ENCODE measurements at places on chromosomes 4 and X.

DNA sequence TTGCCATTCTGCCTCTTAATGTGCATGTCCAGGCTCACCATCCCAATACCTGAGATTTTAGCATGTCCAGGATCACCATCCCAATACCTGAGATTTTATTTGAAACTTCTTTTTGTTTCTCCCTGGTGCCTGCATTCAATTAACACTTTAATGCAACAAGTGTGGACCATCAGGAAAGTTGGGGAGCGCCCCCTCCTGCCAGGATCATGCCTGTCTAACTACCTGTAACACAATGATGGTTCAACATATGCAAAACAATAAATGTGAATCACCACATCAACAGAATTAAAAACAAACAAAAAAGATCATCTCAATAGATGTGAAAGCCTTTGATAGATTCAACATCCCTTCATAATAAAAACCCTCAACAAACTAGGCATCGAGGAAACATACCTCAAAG, 1359.5 kb upstream of the DIAPH2 start:
- no peak for DNase-seq

- no peak for DNase-seq
Measured at GRCh38 chrX:155767051-155767875, 113.9 kb upstream of the VAMP7 start.

DNA sequence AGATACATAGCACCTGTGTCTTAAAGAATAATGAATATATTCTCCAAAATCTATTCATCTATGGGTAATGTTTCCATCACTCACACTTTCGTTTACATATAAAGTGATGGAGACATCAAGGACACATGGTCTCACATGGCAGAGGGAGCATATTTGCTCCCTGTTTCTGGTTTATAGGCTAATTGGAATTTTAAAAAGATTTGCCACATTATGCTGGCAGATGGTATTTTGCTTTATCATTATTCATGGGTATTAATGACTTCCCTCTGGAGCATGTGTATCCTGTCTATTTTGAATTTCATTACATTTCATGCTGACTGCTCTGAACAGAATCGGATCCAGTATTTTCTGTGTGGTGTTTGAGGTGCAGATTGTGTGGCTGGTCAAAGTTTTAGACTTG, 79.0 kb downstream of the PDGFRA start:
- no peak for DNase-seq

DNA sequence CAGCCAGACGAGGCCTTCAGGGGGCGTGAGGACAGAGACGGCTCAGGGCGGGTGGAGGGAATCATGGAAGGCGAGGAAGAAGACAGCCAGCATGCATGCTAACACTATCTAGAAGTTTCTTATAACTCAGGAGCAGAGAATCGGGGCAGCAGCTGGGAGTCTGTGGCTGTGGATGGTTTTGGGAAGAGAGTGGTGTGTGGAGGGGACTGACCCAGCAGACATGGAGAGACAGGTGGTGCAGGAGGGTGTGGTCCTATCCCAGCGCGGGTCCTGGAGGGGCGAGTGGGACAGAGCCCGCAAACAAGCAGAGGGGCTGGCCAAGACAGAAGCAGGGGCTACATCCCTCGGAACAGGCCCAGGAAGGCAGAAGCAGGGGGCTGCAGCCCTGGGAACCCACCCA, 192.1 kb downstream of the AFAP1 start:
- no peak for DNase-seq

GRCh38 chr4:7019367-7019766, 23.8 kb upstream of the TADA2B start:
- no peak for DNase-seq

GRCh38 chr4:47535567-47536147, 50.6 kb downstream of the ATP10D start:
- DNase-seq: no peak

DNA sequence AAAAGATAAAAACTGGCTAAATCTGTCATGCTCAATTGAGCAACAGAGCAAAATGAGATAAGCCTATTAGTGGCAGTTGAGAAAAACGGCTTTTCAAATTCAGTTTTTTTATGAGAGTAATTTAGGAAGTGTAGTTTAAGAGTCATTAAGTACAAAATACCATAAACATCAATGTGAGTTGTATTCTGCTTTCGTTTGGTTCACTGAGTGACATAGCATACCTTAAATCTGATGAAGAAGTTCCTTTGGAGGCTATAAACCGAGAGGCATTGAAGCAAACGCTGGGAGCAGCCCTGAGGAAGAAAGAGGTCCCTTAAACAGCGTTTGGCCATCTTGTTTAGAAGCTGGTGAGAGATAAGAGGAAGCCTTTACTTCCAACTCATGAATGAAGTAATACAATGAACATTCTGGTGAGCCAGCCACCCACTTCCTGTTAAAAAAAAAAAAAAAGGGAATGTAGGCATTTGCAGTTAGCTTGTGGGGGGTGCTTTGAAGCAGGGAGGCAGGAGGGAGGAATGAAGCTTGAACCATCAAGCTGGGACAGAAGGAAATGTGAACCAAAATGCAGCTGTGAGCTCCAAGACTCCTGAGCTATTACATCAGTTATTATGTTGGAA, 132.3 kb downstream of the ZNF330 start:
- no peak for DNase-seq

DNA sequence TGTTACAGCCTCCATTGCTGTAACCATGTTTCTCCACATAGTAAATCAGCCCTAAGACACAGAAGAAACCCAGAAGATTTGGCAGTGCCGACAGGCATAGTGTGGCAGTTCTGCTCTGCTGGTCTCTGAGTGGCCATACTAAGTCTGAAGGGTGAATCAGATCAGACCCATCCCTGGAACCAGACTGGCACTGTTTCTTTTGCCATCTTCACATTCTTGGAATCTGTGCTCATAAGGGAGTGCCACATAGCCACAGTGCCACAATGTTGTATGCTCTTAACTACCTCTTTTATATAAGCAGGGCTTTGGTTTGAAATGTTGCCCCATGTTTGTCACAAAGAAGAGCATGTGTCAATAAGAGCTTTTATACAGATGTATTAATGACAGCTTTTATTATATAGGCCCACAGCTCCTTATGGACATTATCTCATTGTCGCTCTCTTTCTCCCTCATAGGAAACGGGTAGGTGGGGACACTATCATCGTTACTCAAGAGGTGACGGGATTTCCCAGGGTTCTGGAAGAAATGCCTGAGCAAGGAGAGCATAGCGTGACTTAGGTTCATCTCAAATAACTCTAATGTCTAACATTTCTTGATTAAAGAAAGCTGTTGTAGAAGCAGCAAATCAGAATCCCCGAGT, 128.2 kb downstream of the CBR4 start:
- no peak for DNase-seq

DNA sequence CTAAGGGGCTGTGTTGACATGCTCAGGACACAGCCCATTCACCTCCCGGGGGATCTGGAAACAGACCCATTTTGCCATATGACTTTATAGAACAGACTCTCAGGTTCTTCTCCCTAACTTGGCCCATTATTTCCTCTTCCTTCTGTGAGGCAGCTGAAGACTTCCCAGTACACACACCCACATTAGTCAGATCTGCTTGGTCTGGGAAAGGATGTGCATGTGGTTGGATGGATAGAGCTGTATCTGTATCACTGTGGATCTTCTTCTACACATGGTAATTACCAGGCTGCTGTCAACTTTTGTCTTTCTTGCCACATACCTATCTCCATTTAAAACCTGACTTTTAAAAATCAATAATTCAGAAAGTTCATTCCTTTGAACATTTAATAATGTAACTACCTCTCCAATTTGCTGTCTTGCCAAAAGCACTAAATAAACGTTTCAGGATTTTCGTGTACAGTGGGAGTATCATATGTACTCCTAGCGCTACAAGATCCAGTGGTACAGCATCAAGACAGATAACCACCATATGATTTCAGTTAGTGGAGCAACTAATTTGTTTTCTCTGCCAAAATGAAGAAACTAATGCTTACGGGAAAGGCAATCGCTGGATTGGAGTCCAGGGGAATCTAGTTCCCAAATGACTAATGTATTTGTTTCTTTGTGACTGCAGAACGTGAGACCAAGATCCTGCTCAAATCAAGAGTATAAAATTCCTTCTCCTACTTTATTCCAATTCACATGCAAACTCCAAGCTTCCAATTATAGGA, 134.1 kb upstream of the MAP3K15 start:
- DNase-seq: no peak

DNA sequence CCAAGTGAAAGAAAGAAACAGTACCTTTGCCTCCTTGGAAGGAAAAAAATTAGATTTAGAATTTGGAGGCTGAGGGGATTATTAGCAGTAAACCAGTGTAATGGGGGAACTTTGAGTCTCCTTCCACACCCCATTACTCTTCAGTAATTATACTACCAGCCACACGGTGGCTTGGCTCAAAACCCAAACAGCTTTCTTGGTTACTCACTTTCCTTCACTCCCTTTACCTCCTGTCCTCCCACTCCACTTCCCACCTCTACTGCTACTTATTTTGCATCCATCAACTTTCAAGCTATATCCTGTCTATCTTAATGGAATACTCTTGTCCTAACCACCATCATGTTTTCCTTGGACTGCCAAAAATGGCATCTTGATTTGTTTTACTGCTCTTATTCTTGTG, 310.6 kb upstream of the AADAT start:
- no peak for DNase-seq

- no peak for DNase-seq
Measured at GRCh38 chr4:110020139-110020538, 107.5 kb downstream of the EGF start.

- no peak for DNase-seq
Measured at GRCh38 chr4:86523333-86523732, 70.8 kb upstream of the PTPN13 start.

- DNase-seq: no peak
Measured at GRCh38 chr4:186405957-186406356, 140.0 kb downstream of the F11 start.

DNA sequence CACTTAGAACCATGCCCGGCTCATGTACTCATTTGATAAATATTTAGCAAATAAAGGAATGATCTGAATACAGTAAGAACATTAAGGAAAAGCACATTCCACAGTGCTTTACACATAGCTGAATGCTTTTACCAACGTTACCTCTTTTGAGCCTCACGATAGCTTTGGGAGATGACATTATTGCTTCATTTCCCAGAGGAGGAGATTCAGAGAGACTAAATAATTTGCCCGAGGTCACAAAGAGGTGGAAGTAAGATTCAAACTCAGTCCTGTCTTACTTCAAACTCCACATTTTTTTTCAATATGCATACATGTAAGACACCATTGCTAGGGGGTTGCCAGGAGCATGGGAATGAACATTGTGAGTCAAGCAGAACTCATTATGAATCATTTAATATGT, 538.5 kb downstream of the BCOR start:
- DNase-seq: no peak

- no peak for DNase-seq
Measured at GRCh38 chr4:139256349-139256748, 23.7 kb downstream of the MGARP start.

DNA sequence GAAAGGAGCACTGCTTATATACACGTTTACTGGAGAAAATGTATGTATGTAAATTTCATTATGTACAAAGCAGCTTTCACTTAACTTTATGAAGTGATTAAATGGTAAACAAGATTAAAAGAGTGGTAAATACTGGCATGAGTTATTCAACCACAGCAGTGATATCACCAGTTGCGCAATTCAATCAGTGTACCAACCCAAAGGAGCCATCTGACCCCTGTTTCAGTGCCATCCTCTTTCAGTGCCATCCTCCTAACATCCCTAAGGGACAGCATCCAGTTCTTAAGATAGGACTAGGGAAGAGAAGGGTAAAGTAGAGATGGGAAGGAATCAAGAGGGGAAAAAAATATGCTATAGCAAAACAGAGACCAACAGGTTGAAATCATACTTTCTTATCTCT, 16.2 kb downstream of the HPF1 start:
- no peak for DNase-seq

- no peak for DNase-seq
Measured at GRCh38 chr4:102616636-102617035, 115.5 kb downstream of the NFKB1 start.

DNA sequence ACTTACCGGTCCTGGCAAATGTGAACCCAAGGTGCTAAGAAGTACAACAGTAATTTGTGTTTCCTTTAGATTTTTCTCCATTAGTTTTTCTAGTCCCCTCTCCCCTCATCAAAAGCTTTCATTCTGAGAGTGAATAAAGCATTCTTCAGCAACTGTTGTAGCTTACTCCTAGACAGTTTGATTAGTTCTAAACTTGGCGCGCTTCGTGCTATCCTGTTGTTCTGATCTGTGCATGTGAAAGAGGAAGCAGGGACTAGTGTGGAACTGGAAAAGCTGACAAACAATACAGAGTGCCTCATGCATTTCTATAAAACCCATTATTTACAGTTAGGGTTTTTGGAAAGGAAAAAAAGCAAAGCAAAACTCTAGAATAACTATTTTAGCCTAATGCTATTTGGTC, 556.9 kb upstream of the SLIT2 start:
- no peak for DNase-seq

DNA sequence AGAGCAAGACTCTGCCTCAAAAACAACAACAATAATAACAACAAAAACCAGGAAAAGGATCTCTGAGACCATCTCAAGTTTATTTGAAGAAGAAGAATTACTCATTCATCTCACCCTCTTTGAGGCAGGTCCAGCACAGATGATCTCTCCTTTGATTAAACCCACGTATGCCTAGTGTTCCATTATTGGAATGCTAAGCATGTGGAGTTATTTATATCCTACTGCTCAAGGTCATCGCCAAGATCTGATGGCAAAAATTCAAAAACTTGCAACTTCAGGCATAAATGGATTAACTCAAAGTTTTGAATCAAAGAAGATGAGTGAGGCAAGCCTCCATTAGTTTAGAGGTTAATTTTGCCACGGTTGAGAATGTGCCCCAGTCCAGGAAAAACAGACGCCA, 184.2 kb downstream of the DHRSX start:
- DNase-seq: no peak

DNA sequence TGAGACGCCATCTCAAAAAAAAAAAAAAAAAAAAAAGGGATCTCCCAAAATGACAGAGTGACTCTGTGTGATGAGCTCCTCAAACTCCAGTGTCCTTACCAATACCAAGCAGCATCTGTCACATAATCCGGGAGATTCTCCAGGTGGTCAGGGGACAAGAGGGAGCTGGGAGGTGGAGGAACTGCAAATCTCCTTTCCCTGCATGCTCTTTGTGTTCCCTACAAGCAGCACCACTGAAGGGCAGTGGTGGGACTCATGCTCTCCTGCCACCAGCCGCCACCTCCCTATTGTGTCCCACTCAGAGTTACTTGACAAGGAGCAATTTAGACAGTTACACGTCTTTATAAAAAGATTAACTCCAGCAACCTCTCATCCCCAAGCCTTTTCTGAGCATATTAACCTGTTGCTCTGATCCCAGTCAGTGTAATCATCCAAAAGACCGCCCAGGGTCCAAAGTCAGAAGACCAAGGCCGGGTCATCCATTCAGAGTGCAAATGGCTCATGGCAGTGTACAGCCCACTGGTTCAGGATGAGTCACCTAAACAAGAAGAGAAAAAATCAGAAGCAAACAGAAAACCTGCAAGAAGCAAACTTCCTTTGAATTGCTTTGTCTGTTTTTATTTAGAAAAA, 23.6 kb downstream of the MGST2 start:
- no peak for DNase-seq

Data from activated naive CD8-positive, alpha-beta T cell treated with anti-CD3 and anti-CD28 coated beads, Interleukin-2, amount 50 U/mL, for 16 hours (primary cell).